ENCODE measurements at places on chromosomes 16 and 17. TPM values are rescaled to one million over a fixed set of nuclear protein-coding genes. Genes with fewer than 3 reads are reported as not detected.

Gene CSF3
- total RNA-seq: not detected

Gene PPP1R27
- total RNA-seq: not detected

Gene HOXB6
- total RNA-seq: 0.33 TPM

Gene NPTX1
- total RNA-seq: 30.4 TPM

Gene TMEM114
- total RNA-seq: not detected

Gene GCSH
- total RNA-seq: 22.9 TPM

Gene SLC35G6
- total RNA-seq: not detected

Gene C16orf92
- not detected for total RNA-seq

Gene SRRM2
- 680 TPM for total RNA-seq

Gene SDR42E1
- total RNA-seq: 5.4 TPM

Gene FBRS
- 124 TPM for total RNA-seq

Gene GINS3
- total RNA-seq: 25.0 TPM

Gene SLC6A2
- total RNA-seq: not detected

- no peak overlapping the region for H3K4me3 ChIP-seq
- no peaks in the 10 kb centered on the region for H3K4me1 ChIP-seq
- no peaks in the 10 kb centered on the region for H3K27me3 ChIP-seq
- no peaks in the 10 kb centered on the region for H3K36me3 ChIP-seq
- no peak for DNase-seq
These were observed 672.5 kb upstream of the KIF2B start for GRCh38 chr17:53150101-53150698.

DNA sequence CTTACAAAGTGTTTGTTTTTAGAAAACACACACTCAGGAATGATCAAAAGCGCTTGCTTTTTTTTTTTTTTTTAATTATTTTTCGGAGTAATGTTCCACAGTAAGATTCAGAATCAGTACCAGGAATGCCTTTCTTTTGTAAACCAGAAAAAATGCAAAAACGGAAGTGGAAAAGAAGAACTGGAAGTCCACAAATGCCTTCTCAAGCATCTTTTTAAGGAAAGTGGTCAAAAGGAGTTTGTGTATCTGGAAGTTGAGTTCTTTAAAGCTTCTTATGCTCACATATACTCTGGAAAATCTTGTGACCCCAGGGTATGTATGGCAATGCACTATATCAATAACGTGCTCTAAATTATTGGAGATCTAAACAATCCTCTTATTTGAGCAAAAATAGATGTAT, 126.0 kb downstream of the ABCA8 start:
- H3K36me3 ChIP-seq: no peaks in the 10 kb centered on the region
- DNase-seq: no peak
- H3K27me3 ChIP-seq: peaks cover 2% of the 10 kb centered on the region
- H3K4me3 ChIP-seq: no peak overlapping the region
- H3K27ac ChIP-seq: no peak overlapping the region

GRCh38 chr16:67445913-67446907, 15.3 kb downstream of the HSD11B2 start:
- no peaks in the 10 kb centered on the region for H3K27me3 ChIP-seq
- no peaks in the 10 kb centered on the region for H3K4me1 ChIP-seq
- no peak for DNase-seq
- peaks cover 2% of the 10 kb centered on the region for H3K36me3 ChIP-seq
- H3K4me3 ChIP-seq: no peak overlapping the region
- H3K27ac ChIP-seq: no peak overlapping the region

- DNase-seq: no peak
- H3K27ac ChIP-seq: no peak overlapping the region
- H3K4me1 ChIP-seq: no peaks in the 10 kb centered on the region
- no peaks in the 10 kb centered on the region for H3K36me3 ChIP-seq
- H3K4me3 ChIP-seq: no peak overlapping the region
These were observed 103.1 kb downstream of the SOX9 start for GRCh38 chr17:72223866-72224291.

GRCh38 chr16:14398014-14398717, 231.9 kb downstream of the PARN start:
- DNase-seq: no peak
- no peaks in the 10 kb centered on the region for H3K4me1 ChIP-seq
- no peaks in the 10 kb centered on the region for H3K36me3 ChIP-seq
- H3K27me3 ChIP-seq: no peaks in the 10 kb centered on the region

DNA sequence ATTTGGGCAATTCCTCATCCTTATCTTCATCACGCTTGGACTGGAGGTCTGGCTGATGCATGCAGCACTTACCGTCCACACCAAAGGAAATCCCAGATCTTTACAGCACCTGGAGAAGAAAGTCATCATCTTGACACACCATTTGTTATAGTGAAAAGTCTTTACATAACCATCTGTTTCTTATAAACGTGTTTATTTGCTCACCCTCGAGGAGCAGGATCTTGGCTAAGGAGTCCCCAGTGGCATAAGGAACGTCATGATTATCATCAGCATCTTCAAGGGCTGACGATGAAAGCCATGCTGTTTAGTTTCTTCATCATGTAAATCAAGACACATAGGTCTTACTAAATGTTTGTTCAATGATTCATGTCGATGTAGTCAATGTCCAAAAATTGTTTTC, 248.8 kb upstream of the ELAC2 start:
- no peak for DNase-seq
- H3K4me3 ChIP-seq: no peak overlapping the region
- H3K4me1 ChIP-seq: no peaks in the 10 kb centered on the region
- H3K27ac ChIP-seq: no peak overlapping the region

- H3K36me3 ChIP-seq: no peaks in the 10 kb centered on the region
- no peak overlapping the region for H3K27ac ChIP-seq
- H3K27me3 ChIP-seq: peaks cover 12% of the 10 kb centered on the region
- no peak overlapping the region for H3K4me3 ChIP-seq
- H3K4me1 ChIP-seq: peaks cover 4% of the 10 kb centered on the region
These were observed 61.0 kb upstream of the DNAJA2 start for GRCh38 chr16:47034455-47034854.

GRCh38 chr17:4233668-4234258, 30.0 kb downstream of the ANKFY1 start:
- no peak for DNase-seq
- H3K27me3 ChIP-seq: no peaks in the 10 kb centered on the region
- no peak overlapping the region for H3K4me3 ChIP-seq
- H3K27ac ChIP-seq: no peak overlapping the region
- peaks cover 30% of the 10 kb centered on the region for H3K36me3 ChIP-seq
- peaks cover 14% of the 10 kb centered on the region for H3K4me1 ChIP-seq

GRCh38 chr17:40886090-40886489, 1.0 kb upstream of the KRT20 start:
- no peak overlapping the region for H3K4me3 ChIP-seq
- no peak overlapping the region for H3K27ac ChIP-seq
- no peak for DNase-seq
- peaks cover 34% of the 10 kb centered on the region for H3K27me3 ChIP-seq
- no peaks in the 10 kb centered on the region for H3K4me1 ChIP-seq

GRCh38 chr16:68496689-68497088, 42.4 kb upstream of the ZFP90 start:
- no peak for DNase-seq
- H3K4me1 ChIP-seq: no peaks in the 10 kb centered on the region
- peaks cover 5% of the 10 kb centered on the region for H3K27me3 ChIP-seq
- H3K27ac ChIP-seq: no peak overlapping the region

- no peaks in the 10 kb centered on the region for H3K27me3 ChIP-seq
- H3K4me1 ChIP-seq: peaks cover 24% of the 10 kb centered on the region
- no peak overlapping the region for H3K27ac ChIP-seq
- peaks cover 1% of the 10 kb centered on the region for H3K36me3 ChIP-seq
- H3K4me3 ChIP-seq: no peak overlapping the region
These were observed 31.0 kb downstream of the HASPIN start for GRCh38 chr17:3754458-3755334.

- H3K4me3 ChIP-seq: peak overlapping the region; percentile 59
- peaks cover 61% of the 10 kb centered on the region for H3K4me1 ChIP-seq
- no peaks in the 10 kb centered on the region for H3K36me3 ChIP-seq
- H3K27ac ChIP-seq: peak overlapping the region; percentile 94
- DNase-seq: peak; percentile 70
These were observed 524.3 kb downstream of the MAF start for GRCh38 chr16:79076047-79076767.

- no peaks in the 10 kb centered on the region for H3K27me3 ChIP-seq
- peak overlapping the region; percentile 83 for H3K27ac ChIP-seq
- H3K4me1 ChIP-seq: peaks cover 57% of the 10 kb centered on the region
- peaks cover 70% of the 10 kb centered on the region for H3K36me3 ChIP-seq
These were observed 1.9 kb downstream of the GPS2 start for GRCh38 chr17:7313088-7313889.

GRCh38 chr17:75077496-75078283, 10.1 kb upstream of the SLC16A5 start:
- H3K27me3 ChIP-seq: no peaks in the 10 kb centered on the region
- peak; percentile 84 for DNase-seq
- no peaks in the 10 kb centered on the region for H3K36me3 ChIP-seq
- peak overlapping the region; percentile 65 for H3K27ac ChIP-seq

DNA sequence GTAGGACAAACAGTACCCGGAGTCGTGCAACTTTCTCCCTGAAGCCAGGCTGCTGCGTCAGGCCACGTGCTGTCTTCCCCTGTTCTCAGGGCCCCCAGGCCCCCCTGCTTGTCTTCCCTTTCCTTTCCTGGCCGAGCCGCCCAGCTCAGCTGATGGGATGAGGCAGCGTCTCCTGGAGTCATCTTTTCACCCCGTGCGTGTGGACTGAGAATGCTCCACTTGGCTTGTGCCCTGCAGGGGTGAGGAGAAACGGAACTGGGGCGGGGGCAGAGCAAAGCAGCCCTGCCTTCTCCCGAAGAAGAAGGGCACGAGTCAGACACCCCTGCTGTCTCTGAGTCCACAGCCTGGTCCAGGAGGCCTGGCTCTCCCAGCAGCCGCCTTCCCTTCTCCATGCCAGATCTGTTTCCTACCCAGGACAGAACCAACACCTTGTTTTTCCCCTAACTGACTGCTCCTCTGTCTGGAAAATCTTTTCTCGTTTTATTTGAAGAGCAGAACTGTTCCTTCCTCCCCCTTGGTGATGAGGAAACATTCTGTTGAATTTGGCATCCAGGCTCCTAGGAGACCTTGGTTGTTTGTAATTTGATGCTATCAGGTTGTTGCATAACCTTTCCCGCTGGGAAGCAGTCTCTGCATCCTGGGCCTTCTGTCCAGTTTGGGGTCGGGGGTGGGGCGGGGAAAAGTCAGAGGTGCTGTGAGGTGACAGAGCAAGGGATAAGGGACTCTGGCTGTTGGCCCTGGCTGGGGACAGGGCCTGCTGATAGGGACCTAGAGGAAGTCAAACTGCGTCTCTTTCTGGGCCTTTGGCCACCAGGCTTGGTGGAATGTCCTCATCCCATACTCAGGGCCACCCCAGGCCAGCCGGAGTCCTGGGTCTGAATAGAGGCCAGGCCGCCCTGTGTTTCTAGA, 78.8 kb downstream of the WIPI1 start:
- no peaks in the 10 kb centered on the region for H3K27me3 ChIP-seq
- DNase-seq: no peak
- H3K4me1 ChIP-seq: peaks cover 11% of the 10 kb centered on the region
- H3K4me3 ChIP-seq: no peak overlapping the region
- H3K27ac ChIP-seq: no peak overlapping the region

GRCh38 chr16:9042533-9042932, 48.9 kb upstream of the HAPSTR1 start:
- H3K36me3 ChIP-seq: no peaks in the 10 kb centered on the region
- H3K27me3 ChIP-seq: no peaks in the 10 kb centered on the region
- no peak for DNase-seq
- H3K27ac ChIP-seq: no peak overlapping the region
- no peak overlapping the region for H3K4me3 ChIP-seq

DNA sequence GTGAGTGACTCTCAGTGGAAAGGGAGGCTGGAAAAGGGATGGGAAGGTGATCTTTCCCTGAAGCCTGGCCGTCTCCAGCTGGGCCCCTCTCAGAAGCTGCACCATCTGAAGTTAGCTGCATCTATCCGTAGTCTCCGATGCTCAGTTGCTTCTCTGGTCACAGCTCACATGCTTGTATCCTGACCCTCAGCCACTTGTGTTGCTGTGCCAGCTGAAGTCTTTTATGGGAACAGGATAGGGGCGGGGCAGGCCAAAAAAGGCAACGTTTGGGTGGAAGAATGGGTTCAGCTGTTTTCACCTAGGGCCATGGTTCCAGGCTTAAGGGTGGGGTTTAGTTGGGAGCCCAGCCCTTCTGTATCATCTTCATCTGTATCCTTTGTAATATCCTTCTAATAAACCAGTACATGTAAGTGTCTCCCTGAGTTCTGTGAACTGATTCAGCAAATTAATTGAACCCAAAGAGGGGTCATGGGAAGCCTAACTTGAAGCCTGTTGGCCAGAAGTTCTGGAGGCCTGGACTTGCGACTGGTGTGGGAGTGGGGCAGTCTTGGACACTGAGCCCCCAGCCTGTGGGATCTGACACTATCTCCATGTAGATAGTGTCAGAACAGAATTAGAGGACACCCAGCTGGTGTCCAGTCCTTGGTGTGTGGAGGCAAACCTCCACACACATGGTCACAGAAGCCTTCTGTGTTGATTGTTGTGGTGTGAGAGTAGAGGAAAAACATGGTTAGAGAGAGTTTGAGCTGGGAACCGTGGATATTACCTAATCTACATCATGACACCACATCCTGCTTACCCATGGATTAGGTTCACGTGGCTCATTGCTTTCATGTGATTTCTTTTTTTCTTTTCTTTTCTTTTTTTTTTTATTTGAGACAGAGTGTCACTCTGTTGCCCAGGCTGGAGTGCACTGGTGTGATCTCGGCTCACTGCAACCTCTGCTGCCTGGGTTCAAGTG, 49.3 kb upstream of the FBXO47 start:
- peak overlapping the region; percentile 26 for H3K4me3 ChIP-seq
- DNase-seq: peak; percentile 76
- no peaks in the 10 kb centered on the region for H3K36me3 ChIP-seq

GRCh38 chr16:17607609-17608008, 136.8 kb upstream of the XYLT1 start:
- no peaks in the 10 kb centered on the region for H3K27me3 ChIP-seq
- no peaks in the 10 kb centered on the region for H3K36me3 ChIP-seq
- DNase-seq: no peak
- no peak overlapping the region for H3K27ac ChIP-seq
- no peak overlapping the region for H3K4me3 ChIP-seq
- peaks cover 3% of the 10 kb centered on the region for H3K4me1 ChIP-seq

DNA sequence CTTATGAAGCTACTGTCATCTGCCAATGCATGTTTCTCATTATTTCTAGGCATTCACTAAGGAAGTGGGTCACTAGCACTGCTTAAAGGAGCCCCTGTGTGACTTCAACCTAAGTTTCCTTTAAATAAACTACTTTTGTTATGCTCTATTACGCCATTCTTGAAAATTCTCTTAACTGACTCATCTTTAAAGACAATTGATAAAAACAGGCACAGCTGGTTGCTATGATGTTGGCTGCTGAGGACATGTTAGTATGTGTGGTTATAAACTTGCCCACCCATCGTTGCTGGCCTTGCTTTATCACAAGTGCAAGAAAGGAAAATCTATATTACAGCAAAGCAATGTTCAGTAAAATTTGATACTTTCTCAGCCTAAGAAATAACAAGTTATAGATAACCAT, 75.8 kb upstream of the CNTNAP4 start:
- H3K27ac ChIP-seq: no peak overlapping the region
- no peaks in the 10 kb centered on the region for H3K4me1 ChIP-seq
- no peak overlapping the region for H3K4me3 ChIP-seq

DNA sequence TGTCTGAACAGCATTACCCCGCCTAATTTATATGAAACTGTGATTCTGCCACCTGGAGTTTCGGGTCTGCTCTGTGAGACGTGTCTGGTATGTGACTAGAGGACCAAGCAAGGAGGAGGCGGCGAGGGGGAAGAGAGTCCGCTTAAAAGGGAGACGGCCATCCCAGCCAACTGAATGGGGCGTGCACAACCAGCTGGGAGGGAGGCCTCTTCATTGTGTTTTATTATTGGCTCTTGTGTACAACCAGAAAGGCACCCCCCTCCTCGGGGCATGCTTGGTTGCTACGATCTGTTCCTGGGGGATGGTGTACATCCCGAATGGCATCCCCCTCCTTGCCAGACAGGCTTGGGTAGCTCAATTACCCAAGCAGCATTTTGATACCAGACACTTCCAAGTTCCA, 384.5 kb upstream of the SALL1 start:
- H3K4me1 ChIP-seq: no peaks in the 10 kb centered on the region
- H3K36me3 ChIP-seq: no peaks in the 10 kb centered on the region
- no peak for DNase-seq
- H3K4me3 ChIP-seq: no peak overlapping the region
